ENCODE measurements at places on chromosomes 6 and 20.

DNA sequence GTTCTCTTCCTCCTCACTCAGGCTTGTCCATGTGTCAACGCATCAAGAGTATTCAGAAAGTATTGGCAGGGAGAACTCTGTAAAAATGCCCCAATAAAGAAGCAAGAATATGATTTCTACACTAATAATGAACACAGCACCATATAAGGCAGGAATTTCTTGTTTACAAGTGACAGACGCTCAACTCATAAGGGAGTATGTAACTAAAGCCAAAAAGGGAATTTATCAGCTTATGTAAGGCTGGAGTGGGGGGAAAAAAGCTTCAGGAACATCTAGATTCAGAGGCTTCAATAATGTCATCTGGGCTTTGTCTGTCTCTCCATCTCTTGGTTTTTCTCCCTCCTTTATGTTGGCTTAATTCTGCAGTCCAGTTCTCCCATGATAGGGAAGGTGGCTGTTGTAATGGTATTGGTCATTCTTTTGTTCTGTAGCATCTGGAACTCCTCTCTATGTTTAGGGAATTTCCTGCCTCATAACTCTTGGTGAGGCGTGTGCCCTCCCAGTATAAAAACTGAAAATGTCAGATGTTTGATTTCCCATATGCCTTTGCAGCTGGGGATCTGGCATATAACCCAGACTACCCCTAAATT lies 125.1 kb upstream of the COL21A1 start:
- DNase-seq: no peak

GRCh38 chr20:50427719-50428083 lies 82.5 kb upstream of the PTPN1 start:
- DNase-seq: no peak

DNA sequence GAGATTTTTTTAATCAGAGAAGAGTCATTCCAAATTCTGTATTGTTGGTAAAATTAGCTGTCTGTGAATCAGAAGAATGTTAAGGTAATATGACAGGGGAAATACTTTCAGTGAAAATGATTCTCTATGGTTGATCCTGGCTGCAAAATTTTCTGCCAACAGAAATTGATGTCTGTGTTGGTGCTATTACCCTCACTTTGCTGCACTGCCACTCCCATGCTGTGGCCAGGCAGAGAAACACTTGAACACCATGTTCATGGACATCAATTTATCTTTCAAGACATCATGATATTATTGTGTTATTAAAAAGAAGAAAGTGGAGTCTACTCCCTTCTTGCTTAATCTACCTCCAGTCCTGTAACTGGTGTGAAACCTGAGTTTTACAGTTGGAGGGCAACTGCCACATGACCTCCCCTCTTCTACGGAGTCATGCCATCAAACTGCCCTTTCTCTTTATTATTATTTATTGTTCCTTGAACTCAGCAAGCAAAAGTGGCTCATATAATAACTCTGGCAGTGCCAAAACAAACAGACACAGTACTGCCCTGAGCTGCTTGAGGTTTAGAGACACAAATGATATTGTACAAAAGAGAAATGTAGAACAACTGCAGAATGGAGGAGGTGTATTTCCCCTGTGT lies 288.0 kb upstream of the JAG1 start:
- DNase-seq: no peak

DNA sequence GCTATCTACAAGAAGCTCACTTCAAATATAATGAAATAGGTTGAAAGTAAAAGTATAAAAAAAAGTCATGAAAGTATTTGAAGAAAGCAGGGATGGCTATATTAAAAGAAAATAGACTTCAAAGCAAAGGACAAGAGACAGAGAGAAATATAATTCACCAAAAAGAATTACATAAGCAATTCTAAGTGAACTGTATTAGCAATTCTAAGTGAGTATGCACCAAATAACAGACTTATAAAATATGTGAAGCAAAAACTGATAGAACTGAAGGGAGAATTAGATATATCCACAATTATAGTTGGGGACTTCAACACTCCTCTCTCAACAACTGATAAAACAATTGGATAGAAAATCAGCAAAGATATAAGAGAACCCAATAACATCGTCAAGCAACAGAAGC lies 38.8 kb upstream of the ID4 start:
- no peak for DNase-seq

GRCh38 chr6:139296927-139297326 lies 5.1 kb upstream of the TXLNB start:
- DNase-seq: no peak

GRCh38 chr6:139099984-139100383 lies 34.9 kb upstream of the HECA start:
- no peak for DNase-seq

DNA sequence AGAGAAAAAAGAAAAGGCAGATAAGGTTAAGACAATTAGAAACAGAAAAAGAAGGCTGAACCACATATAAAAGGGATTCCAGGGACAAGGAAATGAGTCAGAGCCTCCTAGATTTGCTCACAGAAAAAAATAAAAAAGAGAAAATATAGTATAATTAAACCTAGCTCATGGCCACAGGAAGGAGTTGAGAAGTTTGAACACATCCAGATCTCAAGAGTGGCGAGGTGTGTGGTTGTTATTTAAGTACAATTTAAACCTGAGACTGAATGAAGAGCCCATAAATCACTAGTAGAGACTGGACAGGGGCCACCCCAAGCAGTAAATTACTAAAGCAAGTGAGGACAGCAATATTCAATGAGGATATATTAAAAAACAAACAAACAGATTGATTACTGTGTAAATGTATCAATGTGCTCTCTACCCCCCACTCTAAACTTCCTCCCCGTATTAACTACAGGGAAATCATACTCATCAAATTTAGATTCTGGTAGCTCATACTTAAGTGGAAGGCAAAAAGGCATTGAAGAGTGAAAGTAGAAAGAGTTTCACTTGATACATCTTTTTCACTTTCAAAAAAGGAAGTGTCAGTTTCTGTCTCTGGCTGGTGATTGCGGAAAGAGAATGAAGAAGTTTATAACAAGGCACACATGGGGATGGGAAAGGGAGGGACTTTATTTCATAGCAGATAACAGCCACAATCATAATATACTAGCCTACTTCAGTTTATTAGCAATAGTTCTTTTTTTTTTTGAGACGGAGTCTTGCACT lies 49.3 kb upstream of the SCAF8 start:
- DNase-seq: no peak

GRCh38 chr6:90982051-90982450 lies 395.2 kb upstream of the MAP3K7 start:
- no peak for DNase-seq

DNA sequence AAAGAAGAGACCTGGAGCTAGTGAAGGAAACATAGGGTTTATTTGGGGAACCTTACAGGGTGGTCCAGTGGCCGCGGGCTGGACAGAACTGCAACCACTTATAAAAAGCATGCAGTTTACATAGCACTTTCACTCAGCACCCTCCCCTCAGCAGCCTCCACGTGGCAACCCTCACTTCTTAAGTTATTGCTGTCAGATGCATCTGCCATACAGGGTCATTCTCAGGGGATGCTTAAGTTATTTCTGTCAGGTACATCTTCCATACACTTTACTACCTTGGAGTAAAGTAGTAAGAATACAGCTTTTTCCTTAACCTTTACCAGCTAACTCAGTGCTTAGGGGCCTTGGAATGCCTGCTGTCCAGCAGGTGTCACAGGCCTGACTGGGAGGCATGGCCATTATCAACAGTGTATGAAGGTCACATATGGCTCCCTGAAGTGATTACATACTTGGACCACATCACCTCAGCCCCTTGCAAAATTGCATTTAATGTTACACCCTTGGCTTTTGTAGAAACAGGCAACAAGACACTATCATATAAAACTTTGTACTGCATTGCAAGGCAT lies 2.0 kb upstream of the NOL7 start:
- DNase-seq: peak; percentile 3

DNA sequence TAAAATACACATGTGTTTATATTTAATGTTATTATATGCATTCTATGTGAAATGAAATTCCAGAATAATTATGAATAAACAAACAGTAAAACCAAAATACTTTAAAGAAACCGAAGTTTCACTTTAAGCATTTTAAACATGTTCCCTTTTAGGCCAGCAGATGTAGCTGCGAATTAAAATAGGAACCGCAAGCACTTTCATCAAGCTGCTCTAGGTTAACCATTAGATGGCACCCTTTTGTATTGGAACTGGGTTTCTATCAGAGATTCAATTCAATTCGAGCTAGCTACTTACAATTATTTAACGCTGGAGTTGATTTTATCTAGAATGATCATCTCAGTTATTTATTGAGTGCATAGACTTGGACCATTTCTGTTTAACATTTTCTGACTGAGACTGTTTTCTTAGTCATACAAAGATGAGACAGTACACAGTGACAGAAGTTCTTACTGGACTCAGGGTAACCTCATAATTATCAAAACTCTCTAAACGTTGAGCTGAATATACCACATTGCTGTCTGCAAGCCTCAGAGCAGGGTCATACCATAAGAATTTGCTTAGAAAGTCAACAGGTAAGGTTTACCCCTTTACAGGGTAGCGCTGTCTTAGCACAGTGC lies 8.5 kb downstream of the TMEM242 start:
- DNase-seq: no peak

GRCh38 chr6:169807699-169808607 lies 56.5 kb downstream of the ERMARD start:
- DNase-seq: no peak

GRCh38 chr6:167984876-167985604 lies 12.4 kb upstream of the KIF25 start:
- no peak for DNase-seq

DNA sequence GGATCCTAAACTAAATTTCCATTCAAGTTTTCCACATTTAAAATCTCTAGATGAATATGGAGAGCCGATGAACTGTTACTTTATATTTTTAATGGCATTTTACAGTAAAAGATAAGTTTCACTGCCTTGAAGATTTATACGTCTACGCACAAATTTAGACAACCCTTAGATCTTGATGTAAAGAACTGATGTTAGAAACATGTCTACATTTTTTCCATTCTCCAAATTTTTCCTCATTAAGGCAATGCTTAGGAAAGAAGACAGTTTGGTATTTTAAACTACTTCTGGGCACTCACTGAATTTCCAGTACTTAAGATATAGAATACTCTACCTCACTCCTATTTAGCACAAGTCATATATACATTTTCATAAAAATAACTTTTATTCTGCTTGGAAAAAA lies 45.4 kb downstream of the ME1 start:
- no peak for DNase-seq

DNA sequence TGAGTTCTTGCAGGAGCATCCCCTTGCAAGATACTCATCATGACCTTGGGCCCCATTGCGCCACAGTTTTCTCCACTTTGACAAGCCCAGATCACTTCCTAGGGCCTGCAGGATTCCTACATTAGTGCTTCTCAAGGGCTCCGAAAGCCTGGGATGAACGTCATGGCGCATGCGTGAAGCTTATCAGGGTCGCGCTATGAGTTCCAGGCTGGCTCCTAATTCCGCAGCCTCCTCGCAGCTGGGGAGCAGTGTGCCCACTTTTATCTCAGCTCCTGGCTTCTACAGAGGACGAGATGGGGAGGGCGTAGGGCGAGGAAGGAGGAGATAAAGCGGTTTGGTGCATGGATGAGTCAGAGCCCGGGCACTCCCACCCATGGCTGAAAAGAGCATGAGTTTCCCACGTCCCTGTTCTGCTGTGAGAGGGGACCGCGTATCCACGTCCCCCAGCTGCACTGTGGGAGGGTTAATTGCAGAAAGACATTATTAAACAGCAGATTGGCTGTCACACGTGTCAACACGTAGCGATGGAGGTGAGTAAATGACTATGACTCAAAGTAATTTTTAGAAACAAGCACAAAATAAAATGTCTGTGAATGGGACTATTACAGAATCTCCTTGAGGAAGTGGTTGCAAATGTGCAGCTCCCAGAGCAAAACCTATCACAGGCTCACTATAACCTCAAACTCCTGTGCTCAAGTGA lies 72.9 kb upstream of the DSP start:
- peak; percentile 41 for DNase-seq

GRCh38 chr6:153032255-153032882 lies 29.9 kb upstream of the MTRF1L start:
- peak; percentile 51 for DNase-seq

GRCh38 chr6:88804701-88805100 lies 158.7 kb downstream of the RNGTT start:
- no peak for DNase-seq

DNA sequence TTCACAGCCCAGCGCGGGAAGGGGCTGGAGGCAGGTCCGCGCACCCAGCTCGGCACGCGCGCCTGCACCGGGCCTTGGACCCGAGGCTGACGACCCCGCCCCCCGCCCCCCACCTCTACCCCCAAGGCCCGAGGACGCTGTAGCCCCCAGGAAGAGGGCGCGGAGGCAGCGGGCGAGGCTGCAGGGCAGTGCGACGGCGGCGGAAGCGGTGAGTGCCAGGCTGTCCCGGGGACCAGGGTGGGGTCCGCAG lies 1.2 kb downstream of the LIME1 start:
- no peak for DNase-seq

- no peak for DNase-seq
Measured at GRCh38 chr6:162750776-162751175, 23.0 kb downstream of the PACRG start.

DNA sequence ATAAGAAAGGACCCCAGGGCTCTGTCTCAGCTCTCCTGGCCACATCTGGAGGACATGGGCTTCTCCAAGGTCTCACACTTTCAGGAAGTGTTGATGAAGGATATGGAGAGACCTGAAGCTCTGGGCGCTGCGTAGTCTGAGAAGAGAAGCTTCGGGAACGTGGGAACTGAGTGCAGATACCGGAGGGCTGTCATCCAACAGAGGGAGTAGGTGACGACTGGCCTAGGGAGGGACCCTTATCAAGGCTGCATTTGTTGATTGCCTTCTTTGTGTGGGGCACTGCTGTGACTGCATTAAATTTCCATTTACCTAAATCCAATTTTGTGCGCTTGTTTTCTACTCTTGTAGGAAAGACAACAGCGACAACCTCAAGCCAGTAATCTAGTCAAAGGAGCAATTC lies 63.4 kb downstream of the PLG start:
- DNase-seq: no peak

DNA sequence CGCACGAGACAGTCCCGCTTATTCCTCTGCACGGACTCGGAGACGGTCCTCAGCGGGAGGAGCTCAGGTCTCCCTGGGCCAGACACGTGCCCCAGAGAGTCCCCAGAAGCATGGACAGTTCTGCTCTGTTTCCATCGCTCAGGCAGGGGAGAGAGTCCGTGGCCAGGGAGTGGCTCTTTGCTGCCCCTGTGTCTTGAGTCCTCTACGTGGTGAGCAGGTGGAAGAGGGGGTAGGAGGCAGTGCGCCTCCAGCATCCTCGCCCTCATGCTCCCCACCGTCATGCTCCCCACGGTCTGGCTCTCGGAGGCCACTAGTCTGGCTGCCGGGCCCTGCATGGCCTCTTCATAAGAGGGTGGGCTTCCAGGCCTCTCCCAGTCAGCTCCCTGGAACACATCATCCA lies 8.9 kb downstream of the TAGAP start:
- no peak for DNase-seq

GRCh38 chr6:158769234-158769770 lies 49.9 kb downstream of the EZR start:
- DNase-seq: no peak

- peak; percentile 22 for DNase-seq
Measured at GRCh38 chr6:41637194-41638001, 870 bp upstream of the MDFI start.
